Retina (tissue), 1 donor: ENCODE measurements at places on chromosomes 11 and 22.

GRCh38 chr11:104556606-104557301, 341.5 kb downstream of the CASP12 start:
- DNase-seq, result no peak

GRCh38 chr11:120389693-120390584, 53.7 kb downstream of the ARHGEF12 start:
- DNase-seq, result no peak

- no peak for DNase-seq
Observed at GRCh38 chr22:23652286-23652685, 20.2 kb upstream of the DRICH1 start.

DNA sequence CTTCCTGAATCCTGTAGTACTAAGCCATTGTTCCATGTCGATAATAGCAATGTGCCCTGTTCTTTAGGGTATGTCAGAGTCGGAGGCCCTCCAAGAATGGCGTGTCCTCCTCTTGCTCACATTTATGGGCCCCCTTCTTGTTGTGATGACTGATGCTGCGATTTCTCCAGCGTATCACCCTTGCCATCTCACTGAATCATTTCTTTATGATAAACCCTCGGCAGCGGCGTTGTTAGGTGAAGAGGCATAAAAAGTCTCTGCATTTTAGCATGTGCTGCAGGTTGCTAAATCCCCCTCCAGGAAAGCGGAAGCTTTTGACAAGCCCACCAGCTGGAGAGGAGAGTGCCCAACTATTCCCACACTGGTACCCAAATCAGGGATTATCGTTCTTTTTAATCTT, 1045.3 kb downstream of the BRD1 start:
- no peak for DNase-seq

DNA sequence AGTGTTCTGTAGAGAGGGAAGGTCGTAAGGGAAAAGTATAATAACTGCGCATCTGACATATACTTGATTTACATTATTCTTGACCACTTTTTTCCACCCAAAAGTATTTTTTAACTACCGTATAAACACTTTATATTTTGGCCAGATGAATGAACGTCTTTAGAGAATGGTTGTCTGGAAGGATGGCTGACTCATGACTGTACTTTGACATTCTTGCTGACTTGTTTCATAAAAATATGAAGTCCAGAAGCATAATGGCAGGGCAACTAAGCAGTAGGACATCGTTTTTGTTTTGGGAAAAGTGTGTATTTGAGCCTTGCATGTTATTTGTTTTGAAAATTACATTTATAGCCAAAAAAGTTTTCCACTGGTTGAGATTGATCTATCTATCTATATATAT, 110.0 kb downstream of the OSBP2 start:
- no peak for DNase-seq

- DNase-seq, result peak; percentile 6
Observed at GRCh38 chr11:108466405-108466804, 924 bp downstream of the C11orf65 start.
